ENCODE measurements at places on chromosomes 1 and 21.

GRCh38 chr1:151568626-151569088 is 28.5 kb downstream of the TUFT1 start:
- DNase-seq: no peak

DNA sequence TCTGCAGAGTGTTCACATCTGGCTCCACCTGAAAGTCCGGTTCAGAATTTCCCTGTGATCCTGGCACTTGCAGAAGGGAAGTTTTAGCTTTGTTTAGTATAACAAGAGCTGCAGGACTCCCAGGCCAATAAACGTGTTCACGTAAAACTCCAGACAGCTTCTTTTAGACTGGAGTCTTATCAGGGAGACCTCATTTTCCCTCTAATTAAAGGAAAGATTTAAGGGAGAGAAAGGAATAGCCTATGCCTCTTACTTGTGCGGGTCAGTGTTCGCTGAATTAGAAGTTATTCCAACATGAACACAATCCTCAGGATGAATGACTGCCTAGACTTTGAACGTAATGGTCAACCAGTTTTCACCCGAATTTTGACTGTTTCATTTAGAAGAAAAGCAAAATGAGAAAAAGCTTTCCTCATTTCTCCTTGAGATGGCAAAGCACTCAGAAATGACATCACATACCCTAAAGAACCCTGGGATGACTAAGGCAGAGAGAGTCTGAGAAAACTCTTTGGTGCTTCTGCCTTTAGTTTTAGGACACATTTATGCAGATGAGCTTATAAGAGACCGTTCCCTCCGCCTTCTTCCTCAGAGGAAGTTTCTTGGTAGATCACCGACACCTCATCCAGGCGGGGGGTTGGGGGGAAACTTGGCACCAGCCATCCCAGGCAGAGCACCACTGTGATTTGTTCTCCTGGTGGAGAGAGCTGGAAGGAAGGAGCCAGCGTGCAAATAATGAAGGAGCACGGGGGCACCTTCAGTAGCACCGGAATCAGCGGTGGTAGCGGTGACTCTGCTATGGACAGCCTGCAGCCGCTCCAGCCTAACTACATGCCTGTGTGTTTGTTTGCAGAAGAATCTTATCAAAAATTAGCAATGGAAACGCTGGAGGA is 202.1 kb upstream of the SGIP1 start:
- no peak for DNase-seq

- no peak for DNase-seq
Observed at GRCh38 chr1:228393811-228394570, 12.6 kb downstream of the TRIM11 start.

- DNase-seq: no peak
Observed at GRCh38 chr21:32795376-32795775, 23.8 kb upstream of the PAXBP1 start.

- DNase-seq: no peak
Observed at GRCh38 chr1:62103846-62104245, 90.8 kb upstream of the L1TD1 start.

DNA sequence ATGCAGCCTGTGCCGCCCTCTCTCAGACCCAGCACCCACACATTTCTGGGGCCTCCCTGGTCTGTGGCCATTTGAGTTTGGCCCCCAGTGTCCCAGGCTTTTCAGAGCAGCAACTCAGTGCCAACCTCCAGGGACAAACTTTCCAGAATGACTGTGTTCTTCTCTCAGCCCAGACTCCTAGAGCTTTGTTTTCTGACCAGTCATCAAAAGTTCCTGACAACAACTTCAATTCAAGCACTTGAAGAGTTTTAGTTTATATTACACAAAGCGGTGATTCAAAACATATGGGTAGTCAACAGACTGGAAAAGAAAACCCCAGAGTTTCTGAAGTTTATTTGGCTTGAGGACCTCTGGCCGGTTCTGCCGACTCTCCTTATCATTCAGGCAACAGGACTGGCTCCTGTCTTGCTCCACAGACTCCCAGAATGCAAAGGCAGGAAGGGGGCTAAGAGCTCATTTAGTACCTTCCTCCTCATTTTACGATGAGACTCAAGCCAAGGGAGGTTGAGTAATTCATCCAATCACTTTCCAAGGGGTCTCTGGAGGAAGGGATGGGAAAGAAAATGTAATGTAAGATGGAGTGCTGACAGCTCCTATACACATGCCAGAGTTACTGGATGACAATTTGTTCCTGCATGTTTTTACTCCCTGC is 27.0 kb upstream of the TIAM1 start:
- no peak for DNase-seq

DNA sequence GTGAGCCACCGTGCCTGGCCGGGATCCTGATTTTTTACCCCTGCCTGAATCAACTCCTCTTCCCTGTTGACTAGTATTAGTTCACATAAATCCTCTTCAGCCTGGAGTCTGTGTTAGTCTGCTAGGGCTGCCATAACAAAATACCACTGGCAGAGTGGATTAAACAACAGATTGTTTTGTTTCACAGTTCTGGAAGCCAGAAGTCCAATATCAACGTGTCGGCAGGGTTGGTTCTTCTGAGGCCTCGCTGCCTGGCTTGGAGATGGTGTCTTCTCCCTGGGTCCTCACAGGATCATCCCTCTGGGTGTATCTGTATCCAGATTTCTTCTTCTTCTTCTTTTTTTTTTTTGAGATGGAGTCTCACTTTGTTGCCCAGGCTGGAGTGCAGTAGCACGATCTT is 18.2 kb downstream of the DOP1B start:
- DNase-seq: no peak

- no peak for DNase-seq
Observed at GRCh38 chr1:53754484-53755312, 15.7 kb upstream of the GLIS1 start.

- no peak for DNase-seq
Observed at GRCh38 chr21:16797966-16798365, 714.9 kb upstream of the CXADR start.

GRCh38 chr1:20211511-20211931 is 25.2 kb upstream of the PLA2G2C start:
- no peak for DNase-seq

- no peak for DNase-seq
Observed at GRCh38 chr1:39654291-39654690, 14.8 kb upstream of the HEYL start.

GRCh38 chr21:36422279-36423098 is 37.3 kb downstream of the CHAF1B start:
- DNase-seq: no peak

DNA sequence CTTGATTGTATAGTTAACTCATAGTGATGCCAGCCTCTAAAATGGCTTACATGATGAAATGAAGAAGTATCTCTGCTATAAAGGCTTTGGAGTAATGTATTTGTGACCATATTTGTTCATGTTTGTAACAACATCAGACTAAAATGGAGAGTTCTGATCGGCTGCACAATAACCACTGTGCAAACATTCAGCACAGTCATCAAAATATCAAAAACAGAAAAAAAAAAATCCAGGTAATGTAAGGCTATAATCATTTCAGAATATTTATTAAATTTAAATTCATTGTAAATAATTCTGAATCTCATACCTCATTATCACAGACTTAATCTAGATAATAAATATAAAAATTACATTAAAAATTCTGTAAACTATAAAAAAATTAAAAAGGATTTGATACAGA is 1161.8 kb downstream of the MRPL39 start:
- DNase-seq: no peak

DNA sequence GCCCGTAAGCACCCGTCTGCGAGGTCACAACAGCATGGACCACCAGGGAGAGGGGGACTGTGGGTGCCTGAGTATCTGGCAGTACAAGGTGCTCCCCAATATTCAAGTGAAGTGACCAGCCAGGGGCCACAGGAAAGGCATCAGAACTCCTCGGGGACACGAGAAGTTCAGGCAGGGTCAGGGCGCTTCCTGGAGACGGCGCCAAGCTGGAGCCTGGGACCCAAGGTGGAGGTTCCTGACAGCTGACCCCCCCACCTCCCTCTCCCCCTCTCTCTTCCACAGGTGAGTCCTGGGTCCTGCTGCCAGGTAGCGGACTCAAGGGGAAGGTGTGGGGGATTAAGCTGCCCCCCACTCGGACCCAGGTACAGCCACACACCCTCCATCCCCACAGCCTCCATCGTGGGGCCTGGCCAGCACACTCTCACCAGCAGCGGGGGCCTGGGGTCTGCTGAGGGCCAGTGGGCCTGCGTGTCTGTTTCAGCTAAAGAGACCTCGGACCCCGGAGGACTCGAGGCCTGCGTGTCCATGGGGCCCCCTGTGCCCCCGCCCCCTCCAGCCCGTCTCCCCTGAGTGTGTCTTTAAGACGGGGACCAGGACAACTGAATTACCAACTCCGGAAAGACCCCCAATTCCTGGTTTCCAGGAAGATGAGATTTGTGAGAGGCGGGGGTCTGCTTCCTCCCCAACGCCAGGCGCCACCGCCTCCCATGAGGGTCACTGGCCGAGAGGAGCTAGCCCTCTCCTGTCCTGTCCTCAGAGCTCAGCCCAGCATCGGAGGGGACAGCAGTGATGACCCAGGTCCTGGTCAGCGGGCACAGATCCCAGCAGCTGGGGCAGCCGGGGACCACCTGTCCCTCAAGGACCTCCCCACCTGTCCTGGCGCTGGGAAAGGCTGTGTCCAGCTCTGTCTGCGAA is 6.2 kb downstream of the TNFRSF18 start:
- DNase-seq: no peak

DNA sequence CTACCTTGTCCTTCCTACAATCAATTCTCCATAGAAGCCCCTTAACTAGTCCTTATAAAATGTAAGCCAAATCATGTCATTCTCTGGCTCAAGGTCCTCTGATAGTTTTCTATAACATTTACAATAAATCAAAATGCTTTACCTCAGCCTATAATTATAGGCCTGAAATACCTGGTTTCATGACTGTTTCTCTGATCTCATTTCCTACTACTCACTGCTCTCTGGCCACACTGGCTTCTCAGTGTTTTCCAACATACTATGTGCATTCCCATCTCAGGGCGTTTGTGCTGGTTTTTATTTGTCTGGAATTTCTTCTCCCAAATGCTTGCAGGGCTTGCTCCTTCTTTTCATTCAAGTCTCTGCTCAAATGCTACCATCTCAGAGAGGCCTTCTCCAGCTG is 67.9 kb upstream of the MAGI3 start:
- no peak for DNase-seq

DNA sequence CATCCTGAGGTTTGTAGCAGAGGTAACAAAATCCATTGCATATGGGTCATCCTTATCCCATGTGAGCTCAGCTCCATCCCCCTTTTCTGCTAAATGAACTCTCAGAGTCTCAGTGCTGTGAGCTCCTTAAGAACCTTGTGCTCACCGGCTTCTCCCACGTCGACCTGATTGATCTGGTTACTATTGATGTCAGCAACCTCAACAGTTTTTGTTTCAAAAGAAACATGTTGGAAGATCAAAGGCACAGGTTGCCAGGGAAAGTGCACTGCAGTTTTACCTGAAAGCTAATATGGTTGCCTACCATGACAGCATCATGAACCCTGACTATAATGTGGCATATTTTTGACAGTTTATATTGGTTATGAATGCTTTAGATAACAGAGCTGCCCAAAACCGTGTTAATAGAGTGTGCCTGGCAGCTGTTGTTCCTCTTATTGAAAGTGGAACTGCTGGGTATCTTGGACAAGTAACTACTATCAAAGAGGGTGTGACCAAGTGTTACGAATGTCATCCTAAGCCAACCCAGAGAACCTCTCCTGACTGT is 131.4 kb downstream of the HS2ST1 start:
- DNase-seq: no peak

DNA sequence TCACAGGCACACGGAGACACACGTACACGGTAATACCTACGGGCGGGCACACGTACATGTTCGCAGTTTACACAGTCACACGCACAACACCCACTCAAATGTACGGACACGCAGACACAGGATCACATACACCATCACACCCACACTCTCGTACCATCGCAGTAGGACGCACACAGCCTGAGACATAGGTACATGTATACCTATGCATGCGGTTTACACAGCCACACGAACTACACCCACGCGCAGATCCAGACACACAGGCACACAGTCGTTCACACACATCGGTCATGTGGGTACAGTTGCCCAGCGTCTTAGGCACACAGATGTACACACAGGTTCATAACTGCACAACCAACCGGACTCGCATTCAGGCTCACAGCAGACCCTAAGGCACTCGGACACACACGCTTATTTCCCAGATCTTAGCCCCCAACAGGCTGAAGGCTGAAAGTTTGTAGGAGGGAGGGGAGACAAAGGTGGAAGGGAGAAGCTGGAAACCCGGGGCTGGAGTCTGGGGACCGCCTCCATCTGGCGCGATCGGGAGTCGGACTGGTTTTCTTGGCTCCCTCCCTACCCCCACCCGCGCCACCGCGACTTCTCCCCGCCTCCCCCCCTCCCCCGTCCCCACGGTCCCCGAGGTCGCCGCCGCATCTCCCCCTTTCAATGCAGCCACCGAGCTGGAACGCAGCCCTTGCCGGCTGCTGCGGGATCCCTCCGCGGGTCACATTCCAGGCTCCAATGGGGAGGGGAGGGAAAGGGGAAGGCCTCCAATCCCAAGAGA is 51.9 kb upstream of the SYNC start:
- DNase-seq: peak; percentile 21

- no peak for DNase-seq
Observed at GRCh38 chr1:201543871-201544642, 5.1 kb downstream of the NAV1 start.

GRCh38 chr1:32491386-32491785 is 26.5 kb downstream of the ZBTB8B start:
- no peak for DNase-seq

DNA sequence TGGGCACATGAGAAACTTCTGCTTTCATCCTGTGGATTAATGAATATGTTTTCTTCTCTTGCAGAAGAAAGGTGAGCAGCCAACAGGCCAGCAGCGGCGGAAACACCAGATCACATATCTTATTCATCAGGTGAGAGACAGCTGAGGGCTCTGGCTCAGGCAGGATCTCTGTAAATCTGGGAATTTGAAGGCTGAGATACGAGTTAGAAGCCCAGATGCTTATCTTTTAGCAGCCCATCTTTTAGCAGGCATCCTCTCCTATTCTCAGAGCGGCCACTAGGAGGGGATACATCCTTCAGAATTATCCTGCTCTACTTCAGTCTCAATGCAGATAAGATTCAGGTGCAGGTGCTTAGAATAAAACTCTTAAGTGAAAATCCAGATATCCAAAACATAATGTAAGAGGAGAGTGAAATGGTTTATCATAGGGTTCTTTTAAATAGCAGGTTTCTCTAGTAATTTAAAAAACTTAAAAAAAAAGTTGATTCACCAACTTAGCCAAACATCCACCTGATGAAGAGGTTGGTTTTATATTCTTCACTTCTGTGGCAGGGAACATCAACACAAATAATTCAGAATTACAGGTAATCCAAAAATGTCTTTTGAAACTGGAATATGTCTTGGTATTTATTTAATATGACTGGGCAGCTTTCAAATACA is 19.3 kb downstream of the SH2D2A start:
- DNase-seq: no peak

GRCh38 chr1:57254022-57254421 is 169.8 kb downstream of the DAB1 start:
- DNase-seq: no peak

DNA sequence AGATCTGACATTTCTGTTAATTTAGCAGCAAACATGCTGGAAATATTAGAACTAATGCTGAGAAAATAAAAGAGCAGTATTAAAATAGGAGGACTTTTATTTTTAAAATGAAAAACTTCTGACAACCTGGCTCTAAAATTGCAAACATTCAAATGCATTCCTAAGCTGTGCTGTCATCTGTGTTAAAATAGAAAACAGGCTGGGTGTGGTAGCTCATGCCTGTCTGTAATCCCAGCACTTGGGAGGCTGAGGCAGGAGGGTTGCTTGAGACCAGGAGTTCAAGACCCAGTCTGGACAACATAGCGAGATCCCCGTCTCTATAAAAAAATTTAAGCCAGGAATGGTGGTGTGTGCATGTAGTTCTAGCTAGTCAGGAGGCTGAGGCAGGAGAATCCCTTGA is 44.6 kb downstream of the MIGA1 start:
- DNase-seq: no peak

GRCh38 chr1:67228791-67229190 is 62.5 kb downstream of the IL23R start:
- no peak for DNase-seq

All from activated CD4-positive, alpha-beta T cell treated with anti-CD3 and anti-CD28 coated beads, Interleukin-2, amount 50 U/mL, for 24 hours (primary cell).